ENCODE measurements at places on chromosomes 16 and 17.

DNA sequence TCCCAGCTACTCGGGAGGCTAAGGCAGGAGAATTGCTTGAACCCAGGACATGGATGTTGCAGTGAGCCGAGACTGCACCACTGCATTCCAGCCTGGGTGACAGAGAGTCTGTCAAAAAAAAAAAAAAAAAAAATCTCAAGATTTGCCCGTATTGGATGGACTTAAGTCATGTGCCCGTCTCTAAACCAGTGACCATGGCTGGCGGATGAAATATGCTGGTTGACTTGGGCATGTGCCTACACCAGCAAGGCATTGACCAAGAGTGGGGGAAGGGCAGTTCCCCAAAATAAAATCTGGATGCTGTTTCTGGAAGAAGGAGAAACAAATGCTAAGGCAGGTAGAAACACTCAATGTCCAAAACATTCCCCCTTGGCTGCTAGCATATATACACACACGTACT is 21.5 kb upstream of the COL1A1 start:
- DNase-seq = no peak

GRCh38 chr16:84039696-84040095 is 2.9 kb downstream of the SLC38A8 start:
- DNase-seq = no peak

GRCh38 chr17:3693829-3694231 is 2.1 kb downstream of the P2RX5 start:
- peak; percentile 38 for DNase-seq

DNA sequence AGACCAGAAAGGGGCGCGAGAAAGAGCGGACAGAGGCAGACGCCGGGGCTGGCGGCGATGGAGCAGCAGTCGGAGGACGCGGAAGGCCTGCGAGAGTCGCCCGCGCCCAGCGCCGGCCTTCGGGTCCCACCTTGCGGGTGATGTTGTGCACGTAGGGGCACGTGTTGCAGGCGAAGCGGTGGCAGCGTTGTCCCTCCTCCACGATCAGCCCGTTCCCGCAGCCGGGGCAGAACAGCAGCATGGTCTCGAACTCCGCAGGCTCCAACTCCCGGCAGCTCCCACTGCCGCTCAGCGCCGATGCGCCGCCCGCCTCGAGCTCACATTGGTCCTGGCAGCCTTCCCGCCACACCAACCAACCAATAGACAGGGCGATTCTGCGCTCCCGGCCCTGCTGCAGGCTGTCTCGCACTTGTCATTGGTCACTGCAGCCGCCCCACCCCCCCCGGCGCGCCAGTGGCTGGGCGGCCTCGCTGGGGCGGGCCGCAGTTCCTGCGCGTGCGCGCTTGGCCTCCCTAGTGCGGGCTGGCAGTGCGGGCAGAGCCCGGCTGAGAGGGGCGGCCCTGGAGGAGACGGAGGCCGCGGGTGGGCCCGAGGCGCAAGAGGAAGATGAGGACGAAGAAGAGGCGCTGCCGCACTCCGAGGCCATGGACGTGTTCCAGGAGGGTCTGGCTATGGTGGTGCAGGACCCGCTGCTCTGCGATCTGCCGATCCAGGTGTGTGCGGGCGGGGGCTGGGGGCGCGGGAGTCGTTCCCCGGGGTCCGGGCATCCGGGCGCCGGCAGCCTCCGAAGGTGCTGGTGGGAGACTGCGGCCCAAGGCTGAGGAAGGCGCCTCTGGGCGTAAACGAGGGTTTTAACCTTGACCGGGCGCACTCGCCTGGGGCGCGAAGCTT is at the start of the genes POLR3K and SNRNP25:
POLR3K (minus strand) TSS at position 263 of the 891 bp plus-strand sequence; CDS start at position 241, 22 bp downstream.
SNRNP25 (plus strand) TSS at position 483 of the 891 bp plus-strand sequence; CDS start at position 672, 189 bp downstream.
- peak; percentile 95 for DNase-seq

GRCh38 chr17:82602986-82603710 is 45.1 kb downstream of the WDR45B start:
- no peak for DNase-seq

DNA sequence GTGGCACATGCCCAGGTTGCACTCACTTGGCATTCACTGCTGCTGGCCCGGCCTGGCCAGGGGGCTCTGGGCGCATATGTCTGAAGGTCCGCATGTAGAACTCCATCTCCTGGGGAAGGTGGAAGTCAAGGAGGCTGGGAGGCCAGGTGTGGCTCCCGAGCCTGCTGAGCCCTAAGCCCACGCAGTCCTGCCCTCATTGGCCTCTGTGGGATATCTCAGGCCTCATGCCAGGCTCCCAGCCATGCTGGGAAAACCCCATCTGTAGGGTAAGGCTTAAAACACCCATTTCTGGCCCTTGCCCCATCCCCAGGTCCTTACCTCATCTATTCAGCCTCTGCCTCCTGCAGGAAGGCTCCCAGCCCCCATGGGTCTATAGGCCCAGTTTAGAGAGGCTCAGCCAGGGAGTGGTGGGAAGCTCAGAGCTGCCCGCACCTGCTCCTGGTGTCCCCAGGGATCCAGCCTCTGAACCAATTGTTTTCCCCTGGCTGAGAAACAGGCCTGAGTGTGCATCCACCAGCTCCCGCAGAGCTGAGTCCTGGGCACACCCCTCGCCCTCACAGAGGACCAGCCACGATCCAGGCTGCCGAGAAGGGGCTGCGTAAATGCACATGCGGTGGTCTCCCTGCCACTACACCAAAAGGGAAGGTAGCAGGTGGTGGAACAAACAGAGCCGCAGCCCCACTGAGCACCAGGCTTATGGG is 2.3 kb upstream of the TPPP3 start:
- DNase-seq = no peak

- no peak for DNase-seq
Observed at GRCh38 chr17:10276436-10276835, 78.0 kb upstream of the GAS7 start.

DNA sequence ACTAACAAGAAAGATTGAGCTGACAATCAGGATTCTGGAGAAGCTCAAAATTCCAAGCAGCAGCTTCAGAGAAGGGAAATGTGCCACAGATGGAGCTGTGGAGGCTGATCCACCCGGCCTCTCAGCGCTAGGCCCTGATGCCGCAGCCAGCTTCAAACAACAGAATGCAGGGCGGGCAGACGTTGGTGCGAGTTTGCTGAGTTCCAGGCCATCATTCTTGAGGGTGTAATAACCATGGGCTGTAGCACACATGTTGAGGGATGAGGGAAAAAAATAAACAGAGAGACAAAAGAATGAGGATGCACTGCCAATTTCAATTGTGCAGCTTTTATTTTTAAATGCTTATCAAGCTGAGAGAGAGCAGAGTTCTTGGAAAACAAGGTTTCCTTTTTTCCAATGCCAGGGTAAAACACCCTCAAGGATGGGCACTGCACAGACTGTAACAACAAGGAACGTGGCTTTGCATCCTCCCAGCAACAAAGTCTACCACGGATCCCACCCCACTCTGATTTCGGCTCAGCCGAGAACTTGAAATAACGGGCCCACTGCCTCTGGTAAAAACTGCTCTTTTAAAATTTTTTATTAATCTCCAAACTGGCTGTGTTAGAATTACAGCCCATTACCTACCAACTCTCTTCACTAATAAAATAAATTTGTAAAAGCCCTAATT is 90.2 kb downstream of the SMG6 start:
- DNase-seq = no peak

DNA sequence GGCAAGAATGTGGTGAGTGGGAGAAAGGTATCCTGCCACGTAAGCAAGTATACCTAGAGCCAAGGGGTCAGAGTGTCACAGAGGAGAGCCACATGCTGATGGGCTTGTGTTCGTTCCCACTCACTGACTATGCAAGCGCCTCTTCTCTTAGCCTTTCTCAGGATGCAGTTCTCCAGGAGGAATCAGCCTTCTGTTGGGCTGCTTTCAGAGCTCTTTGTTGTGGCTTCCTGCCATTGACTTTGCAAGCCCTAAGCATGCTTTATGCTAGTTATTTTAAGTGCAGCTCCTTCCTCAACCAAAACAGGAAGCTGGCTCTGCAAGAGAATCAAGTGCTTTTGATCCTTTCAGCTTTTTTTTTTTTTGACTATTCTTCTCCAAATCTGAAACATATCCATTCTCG is 66.6 kb downstream of the SIAH1 start:
- peak; percentile 22 for DNase-seq

DNA sequence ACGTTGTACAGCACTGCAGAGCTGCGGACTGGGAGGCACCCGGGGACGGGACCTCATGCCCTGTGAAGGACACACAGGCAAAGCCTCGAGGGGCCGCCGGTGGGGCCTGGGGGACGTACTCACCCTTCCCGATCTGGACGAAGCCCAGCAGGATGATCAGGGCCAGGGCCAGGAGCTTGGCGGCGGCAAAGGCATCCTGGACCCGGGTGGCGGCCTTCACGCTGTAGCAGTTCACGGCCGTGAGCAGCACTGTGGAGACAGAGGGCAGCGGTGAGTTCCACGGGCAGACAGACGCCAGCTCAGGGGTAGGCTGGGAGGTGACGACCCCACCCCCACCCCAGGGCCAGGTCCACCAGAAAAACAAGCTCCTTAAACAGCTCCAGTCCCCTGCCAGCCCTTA is 17.7 kb downstream of the SLC7A5 start:
- DNase-seq = no peak

GRCh38 chr16:81224824-81225223 is 13.7 kb upstream of the BCO1 start:
- DNase-seq = no peak

DNA sequence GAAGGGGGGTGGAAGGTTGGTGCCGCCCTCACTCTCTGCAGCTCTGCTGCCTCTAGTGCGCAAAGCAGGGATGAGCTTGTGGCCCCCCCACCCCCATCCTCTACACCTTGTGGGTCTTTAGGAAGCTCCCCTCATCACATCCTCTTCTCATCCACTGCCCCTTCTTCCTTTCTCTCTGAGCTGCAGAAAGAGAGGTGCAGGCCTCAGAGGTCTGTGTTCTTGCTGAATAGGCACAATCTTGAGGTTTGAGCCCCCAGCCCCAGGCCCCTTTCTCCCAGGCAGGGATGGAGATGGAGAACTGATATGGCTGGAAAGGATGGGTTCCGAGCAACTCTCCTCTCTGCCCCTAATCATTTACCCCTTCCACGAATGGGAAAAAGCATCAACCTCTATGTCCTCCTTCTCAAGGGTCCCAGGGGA is 2.6 kb downstream of the CACNA1G start:
- no peak for DNase-seq

GRCh38 chr16:81462683-81463082 is 18.1 kb downstream of the CMIP start:
- DNase-seq = no peak

- DNase-seq = no peak
Observed at GRCh38 chr16:1557576-1557975, 24.1 kb downstream of the TMEM204 start.

DNA sequence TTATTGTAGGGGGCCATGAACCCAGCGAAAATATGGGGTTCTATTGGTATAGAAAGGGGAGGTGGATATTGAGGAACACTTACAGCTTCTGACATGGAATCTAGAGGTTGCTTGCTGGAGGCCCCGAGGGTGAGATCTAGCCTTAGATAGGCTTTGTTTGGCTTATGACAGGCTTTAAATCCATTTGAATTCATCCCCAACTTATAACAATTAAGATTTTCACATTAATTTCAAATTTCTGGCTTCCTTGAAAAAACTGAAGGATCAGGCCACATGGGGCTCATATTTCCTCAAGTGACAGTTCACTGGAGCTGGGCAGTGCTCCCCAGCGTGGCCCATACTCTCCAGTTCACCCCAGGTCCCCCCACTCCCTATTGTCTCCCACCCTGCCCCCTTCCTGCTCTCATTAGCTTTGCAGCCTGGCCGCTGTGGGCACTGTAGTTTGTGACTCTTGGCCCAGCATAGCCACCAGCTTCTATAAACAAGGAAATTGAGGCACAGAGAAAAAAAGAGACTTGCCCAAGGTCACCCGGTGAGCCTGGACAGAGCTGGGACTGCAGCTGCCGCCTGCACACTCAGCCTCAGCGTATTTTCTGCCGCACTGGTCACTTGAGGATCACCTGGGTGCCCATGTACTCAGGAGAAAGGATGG is 19.8 kb upstream of the ADGRG1 start:
- no peak for DNase-seq

Measured in activated T-helper 1 cell treated with anti-CD3 and anti-CD28 coated beads, Interleukin-12 subunit alpha, Interleukin-12 subunit beta, Interleukin-2, Interleukin-4 antibody, amounts not matched to agents 30 ng/mL and 10 ng/mL and 1 ng/mL, durations not matched to agents 14 hours and 24 hours and 36 hours (primary cell).